ENCODE measurements at places on chromosomes 12 and 14.

- no peak for DNase-seq
These were observed 79.5 kb downstream of the FAR2 start for GRCh38 chr12:29228474-29229157.

DNA sequence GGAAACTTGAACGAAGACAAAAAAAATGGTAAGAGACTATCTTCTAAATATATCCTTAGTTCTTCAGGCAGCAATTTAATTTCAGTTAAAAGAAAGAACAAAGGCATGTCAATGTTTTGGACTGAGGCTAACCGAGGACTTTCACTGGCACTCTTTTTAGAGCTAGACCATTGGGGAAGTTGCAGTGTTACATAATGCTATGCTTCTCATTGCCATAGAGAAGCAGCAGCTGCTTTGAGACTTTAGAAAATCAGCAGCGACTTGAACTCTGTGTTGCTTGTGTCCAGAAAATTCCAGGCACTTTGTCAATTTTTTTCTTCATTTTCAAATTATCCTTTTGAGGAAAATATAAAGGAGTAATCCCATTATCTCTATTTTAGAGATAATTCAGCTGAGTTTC lies 964.2 kb downstream of the NRXN3 start:
- DNase-seq, result no peak

- no peak for DNase-seq
These were observed 210.8 kb downstream of the PCNX1 start for GRCh38 chr14:71117839-71118743.

GRCh38 chr12:126784328-126784921 lies 1482.5 kb upstream of the TMEM132C start:
- no peak for DNase-seq

GRCh38 chr12:70556179-70556869 lies 80.9 kb downstream of the PTPRB start:
- DNase-seq, result no peak

- DNase-seq, result peak; percentile 62
These were observed 117.8 kb downstream of the TTC7B start for GRCh38 chr14:90698379-90698869.

DNA sequence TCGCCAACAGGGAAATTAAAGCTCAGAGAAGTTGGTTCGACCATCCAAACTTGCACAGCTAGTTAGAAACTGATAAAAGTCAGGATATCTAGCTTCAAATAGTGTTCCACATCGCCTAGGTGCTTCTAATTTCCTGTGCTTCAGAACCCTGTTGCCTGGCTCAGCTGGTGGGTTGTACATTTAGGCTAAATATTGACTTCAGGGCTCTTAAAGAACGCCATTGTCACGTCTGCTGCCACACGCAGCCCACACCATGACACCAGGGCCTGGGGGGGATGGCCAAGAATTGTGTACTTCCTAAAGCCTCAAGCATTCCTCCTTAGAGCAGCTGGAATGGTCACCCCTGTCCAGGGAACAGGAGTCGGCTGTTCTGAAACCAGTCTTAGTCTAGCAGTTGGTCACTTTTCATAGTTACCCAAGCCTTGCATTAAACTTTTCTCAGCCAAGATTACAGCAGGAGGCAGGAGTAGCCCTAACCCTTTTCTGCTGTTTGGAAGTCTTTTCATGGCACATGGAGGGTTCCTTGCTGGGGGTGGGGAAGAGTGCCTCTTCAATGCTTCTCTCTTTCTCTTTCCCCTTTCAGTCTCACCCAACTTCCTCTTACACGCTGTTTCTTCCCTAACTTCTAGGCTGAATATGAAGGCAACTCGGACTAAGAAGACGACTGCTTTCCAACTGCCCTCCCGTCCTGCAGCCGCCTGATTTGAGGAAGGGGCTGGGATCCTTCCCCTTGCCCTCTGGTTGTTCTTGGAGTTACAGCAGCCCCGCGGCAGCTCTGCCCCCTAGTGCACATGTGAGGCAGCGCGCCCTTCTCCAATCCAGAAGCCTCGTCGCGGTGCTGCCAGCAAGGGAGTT lies 17.1 kb downstream of the FOS start:
- peak; percentile 83 for DNase-seq

DNA sequence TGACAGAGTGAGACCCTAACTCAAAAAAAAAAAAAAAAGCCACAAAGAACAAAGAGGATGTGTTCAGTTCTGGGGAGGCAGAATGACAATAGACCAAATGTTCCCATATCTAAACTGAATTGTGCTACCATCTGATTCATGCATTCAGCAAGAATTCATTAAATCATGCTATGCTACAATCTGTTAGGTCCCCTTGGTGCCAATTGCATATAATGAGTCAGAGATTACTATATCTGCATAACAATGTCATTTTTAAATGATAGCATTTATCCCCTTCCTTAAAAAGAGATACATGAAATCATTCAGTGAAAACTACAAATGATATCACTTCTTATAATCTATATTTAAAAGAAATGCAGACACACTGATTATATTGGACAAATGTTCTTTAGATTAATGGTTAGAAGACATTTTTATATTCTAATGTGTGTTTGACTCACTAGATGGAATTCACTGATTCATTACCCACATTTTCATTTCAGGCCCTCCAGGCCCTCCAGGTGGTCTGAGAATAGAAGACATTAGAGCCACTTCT lies 207.6 kb upstream of the PDZRN4 start:
- no peak for DNase-seq

DNA sequence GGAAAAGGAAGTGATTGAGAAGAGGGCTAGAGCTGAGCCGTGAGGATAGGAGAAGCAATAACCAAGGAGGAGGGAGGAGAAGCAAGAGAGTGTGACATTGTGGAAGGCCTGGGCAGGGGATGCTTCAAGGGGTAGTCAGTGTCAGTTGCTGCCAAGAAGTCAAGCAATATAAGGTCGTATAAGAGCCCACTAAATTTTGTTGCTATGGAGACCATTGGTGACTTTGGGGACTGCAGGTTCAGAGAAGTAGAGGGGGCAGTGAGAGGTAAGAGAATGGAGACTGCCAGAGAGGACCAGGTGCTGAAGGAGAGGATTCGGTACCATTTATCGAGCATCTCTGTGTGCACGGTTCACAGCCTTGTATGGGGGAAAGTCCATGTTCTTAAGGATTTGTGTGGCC lies 3.1 kb upstream of the ATXN3 start:
- no peak for DNase-seq

- no peak for DNase-seq
These were observed 573 bp downstream of the CKB start for GRCh38 chr14:103521951-103522563.

DNA sequence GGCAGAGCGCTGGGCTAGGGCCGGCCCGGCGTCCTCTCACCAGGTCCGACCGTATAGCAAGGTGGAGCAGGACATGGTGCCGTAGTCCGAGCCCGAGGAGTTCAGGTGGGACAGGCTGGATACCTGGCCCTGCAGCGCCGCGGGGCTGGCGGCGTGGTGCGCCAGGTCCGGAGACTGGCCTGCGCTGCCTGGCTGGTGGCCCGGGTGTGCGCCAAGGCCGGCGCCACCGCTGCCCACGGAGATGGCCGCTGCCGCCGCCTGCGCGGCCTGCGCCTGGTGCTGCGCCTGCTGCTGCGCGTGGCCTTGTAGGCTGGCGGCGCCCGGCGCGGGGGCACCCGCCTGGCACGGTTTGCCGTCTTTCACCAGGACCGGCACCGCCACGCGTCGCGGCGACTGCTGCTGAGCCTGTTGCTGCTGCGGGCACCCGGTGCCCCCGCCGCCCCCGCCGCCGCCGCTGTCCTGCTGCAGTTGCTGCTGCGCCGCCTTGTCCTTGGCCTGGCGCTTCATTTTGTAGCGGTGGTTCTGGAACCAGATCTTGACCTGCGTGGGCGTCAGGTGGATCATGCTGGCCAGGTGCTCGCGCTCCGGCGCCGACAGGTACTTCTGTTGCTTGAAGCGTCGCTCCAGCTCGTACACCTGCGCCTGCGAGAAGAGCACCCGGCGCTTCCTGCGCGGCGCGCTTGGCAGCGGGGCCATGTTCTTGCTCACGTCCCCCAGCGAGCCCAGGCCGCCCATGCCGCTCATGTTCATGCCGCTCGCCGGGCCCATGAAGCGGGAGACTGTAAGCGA lies 2.6 kb downstream of the NKX2-1 start:
- DNase-seq, result peak; percentile 74

DNA sequence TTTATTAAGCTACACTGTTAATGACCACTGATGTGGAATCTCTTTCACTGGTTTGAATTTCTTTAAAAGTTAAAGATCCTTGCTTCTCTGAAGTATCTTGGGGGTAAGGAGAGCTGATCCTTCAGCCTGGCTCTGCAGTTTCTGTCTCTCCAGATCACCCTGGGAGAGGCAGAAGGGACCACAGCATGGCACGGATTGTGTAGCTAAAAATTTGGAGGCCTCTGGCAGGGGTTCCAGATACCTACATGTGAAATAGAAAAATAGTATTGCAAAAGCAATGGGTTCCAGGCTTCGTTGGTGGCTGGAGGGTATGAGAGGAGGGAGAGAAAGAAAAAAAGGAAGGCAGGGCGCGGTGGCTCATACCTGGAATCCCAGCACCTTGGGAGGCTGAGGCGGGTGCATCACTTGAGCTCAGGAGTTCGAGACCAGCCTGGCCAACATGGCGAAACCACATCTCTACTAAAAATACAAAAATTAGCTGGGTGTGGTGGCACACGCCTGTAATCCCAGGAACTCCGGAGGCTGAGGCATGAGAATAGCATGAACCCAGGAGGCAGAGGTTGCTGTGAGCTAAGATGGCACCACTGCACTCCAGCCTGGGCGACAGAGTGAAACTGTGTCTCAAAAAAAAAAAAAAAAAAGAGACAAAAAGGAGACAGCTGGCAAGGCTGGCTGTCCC lies 3.4 kb downstream of the CHST11 start:
- no peak for DNase-seq

- DNase-seq, result no peak
These were observed 27.4 kb upstream of the PTHLH start for GRCh38 chr12:27999970-28000369.

GRCh38 chr14:95544588-95544987 lies 9.7 kb downstream of the GLRX5 start:
- no peak for DNase-seq

DNA sequence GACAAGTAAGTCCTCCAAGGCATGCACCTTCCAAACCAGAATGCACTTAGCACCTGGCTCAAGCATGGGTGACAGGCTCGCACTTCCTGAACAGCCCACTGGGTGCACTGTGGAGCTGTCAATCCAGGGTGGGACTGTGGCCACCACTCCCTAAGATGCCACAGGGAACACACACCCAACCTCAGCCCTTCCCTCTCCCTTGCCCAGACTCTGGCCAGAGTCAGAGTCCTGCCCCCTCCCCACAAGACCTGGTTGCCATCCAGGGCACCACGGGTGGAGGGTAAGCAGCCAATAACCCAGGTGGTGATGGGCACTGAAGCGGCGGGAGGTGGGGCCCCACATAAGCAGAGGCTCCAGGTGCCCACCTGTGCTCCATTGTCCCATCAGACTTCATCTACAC lies 160.6 kb downstream of the MYRFL start:
- no peak for DNase-seq

GRCh38 chr12:1531153-1531653 lies 63.2 kb downstream of the FBXL14 start:
- no peak for DNase-seq

GRCh38 chr14:105074601-105075053 lies 9.4 kb upstream of the GPR132 start:
- no peak for DNase-seq

DNA sequence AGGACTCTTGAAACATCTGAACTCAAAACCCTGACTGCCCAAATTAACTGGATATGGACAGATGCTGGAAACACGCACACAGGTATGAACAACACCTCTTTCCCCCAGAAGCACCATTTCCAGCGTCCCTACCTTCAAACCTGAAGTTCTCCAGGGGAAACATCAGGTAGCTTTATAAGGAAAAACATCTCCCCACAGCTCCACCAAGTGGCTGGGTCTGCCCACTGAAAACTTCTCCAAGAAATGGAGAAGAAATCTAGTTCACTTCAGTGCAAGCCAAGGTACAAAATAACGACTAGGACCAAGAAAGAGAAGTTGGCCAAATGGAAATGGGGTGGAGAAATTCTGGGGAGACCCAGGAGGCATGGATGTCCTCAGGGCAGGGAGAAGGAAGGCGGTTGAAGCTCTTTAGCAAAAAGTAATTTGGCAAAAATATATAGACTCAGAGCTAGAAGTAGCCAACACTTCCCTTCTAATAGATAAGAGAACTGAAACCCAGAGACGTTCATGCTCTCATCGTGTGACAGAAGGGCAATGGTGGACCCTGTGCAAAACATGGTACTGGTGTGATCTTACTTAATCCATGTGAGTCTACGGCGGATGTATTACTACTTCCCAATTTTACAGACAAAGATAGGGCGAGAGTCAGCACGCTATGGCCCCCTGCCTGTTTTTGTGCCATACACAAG lies 10.5 kb upstream of the NUAK1 start:
- DNase-seq, result no peak

GRCh38 chr12:968545-968944 lies 19.1 kb upstream of the RAD52 start:
- no peak for DNase-seq

DNA sequence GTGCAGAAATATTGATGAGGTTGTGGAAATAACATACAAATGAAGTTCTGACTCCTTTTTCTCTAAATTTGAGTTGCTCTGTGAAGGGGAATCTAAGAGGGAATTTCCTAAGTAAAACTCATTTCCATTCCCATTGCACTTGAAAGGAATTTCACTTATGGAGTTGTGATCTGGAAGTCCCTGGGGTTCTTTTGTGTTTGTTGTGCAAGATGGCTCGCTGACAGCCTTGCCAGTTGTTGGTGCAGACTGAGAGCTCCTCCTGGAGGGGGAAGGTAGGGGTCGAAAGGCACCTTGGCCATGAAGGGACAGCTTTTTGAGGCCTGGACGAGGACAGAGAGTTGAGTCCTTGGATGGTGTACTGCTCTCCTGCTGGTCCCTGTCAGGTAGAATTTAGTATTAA lies 72.0 kb downstream of the C12orf56 start:
- DNase-seq, result no peak

GRCh38 chr14:41062826-41063225 lies 543.9 kb upstream of the LRFN5 start:
- no peak for DNase-seq

DNA sequence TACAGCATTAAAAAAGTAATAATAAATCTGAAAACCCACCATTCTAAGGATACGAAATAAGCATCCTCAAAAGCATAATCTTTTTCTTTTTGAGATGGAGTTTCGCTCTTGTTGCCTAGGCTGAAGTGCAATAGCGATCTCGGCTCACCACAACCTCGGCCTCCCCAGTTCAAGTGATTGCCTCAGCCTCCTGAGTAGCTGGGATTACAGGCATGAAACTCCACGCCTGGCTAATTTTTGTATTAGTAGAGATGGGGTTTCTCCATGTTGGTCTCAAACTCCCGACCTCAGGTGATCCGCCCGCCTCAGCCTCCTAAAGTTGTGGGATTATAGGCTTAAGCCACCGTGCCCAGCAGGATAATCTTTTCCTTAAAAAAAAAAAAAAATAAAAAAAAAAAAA lies 4.3 kb downstream of the CCNT1 start:
- DNase-seq, result no peak

DNA sequence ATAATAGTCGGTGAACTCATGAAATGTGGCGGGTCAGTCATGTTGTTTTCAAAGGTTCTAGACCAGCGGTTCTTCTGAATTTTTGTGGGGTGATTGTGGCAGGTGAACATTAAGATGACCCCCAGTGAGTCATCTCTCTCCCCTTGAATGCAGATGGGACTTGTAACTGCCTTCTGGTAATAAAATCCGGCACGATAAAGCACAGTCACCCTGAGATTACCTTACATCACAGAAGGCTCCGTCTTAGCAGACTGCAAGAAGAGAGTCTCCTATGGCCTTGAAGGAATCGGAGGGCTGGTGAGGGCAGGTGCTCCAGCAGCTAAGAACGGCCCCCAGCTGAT lies 189.6 kb downstream of the FOXN3 start:
- DNase-seq, result no peak

All from posterior cingulate gyrus (tissue), 11 donors.